Stimulated activated CD8-positive, alpha-beta memory T cell treated with anti-CD3 and anti-CD28 coated beads, Interleukin-7, amount 100 ng/mL, for 48 hours (primary cell): ENCODE measurements at places on chromosomes 1 and 21.

GRCh38 chr1:6591222-6591621, 11.4 kb downstream of the ZBTB48 start:
- DNase-seq = no peak

GRCh38 chr1:224565186-224565585, 50.9 kb upstream of the CNIH3 start:
- no peak for DNase-seq

- no peak for DNase-seq
Measured at GRCh38 chr1:31749785-31750735, 14.1 kb downstream of the ADGRB2 start.

DNA sequence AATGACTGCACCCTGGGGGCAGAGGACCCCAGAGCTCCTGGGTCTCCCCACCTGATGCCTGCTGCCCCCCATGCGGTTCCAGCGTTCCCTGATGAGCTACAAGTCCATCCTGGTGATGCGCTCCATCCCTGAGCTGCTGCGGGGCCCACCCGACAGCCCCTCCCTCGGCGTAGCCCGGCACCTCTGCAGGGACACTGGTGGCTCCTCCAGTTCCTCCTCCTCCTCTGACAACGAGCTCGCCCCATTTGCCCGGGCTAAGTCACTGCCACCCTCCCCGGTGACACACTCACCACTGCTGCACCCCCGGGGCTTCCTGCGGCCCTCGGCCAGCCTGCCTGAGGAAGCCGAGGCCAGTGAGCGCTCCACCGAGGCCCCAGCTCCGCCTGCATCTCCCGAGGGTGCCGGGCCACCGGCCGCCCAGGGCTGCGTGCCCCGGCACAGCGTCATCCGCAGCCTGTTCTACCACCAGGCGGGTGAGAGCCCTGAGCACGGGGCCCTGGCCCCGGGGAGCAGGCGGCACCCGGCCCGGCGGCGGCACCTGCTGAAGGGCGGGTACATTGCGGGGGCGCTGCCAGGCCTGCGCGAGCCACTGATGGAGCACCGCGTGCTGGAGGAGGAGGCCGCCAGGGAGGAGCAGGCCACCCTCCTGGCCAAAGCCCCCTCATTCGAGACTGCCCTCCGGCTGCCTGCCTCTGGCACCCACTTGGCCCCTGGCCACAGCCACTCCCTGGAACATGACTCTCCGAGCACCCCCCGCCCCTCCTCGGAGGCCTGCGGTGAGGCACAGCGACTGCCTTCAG, 35.5 kb downstream of the TRIM11 start:
- no peak for DNase-seq

GRCh38 chr1:216310776-216311175, 112.5 kb downstream of the USH2A start:
- no peak for DNase-seq

DNA sequence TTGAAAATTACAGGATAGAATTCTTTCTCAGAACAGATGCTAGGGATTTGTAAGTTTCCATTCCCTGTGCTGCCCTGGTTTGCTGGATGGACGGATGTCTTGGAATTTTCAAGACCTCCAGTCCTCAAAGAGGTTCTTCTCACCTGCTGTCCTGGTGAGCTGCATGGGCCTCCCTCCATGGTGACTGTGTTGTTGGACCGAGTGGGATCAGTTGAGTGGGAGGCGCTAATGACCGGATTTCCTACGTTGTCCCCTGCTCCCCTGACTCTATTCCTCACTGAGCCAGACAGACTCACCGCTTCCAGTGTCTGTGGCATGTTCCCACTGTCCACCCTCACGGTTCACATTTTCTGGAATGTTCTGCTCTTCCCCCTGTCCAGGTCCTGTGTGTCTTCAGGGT, 229.8 kb downstream of the CAMTA1 start:
- no peak for DNase-seq

- DNase-seq = no peak
Measured at GRCh38 chr1:230064283-230064682, 2.8 kb upstream of the GALNT2 start.

DNA sequence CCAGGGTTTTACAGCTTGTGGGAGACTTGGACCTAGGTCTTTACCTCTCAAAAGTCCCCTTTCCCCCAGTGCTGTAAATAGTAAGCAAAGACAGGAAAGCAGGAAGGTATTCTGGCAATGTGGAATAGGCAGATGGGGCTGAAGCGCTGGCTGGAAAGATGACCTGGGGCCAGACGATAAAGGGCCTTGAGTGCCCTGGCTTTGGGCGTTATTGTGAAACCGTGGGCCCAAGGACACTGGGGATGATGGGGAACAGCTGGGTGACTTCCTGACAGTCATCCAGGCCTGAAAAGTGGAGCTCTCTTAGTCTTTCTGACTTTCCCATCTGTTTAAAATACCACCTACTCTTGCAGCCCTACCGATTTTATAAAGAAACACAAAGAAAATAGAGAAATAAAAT, 16.3 kb downstream of the URB2 start:
- DNase-seq = no peak

DNA sequence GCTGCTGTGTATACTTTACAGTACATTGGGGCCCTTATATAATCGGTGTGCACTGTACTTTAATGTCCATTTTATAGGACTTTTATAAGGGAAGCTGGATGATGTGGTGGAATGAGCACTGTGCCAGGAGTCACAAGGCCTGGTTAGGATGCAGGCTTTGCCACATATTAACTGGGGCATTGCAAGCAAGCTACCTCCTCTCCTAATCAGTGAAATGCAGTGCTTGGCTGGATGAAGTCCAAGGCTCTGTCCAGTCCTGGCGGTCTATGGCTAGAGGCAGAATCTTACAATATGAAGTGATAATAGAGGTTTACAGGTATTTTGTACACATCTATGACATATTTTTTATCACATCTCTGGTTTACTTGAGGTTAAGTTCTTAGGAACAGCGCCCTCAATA, 1.7 kb upstream of the PKP1 start:
- DNase-seq = no peak

DNA sequence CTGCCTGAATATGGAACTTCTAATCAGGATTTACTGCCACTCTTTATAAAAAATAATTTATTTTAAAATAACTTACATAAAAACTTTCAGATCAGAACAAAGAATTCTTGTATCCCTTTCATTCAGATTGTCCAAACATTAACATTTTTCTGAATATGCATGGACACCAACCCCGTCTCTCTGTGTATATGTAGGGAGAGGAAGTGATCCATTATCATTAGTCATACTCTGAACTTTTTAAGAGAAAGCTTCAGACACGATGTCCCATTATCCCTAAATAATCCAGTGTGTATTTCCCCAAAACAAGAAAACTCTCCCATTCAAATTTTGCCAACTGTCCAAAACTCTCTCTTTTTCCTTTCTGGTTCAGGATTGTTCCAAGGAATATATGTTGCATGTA, 122.3 kb upstream of the CXADR start:
- DNase-seq = no peak

GRCh38 chr1:29969576-29969975, 733.3 kb downstream of the PTPRU start:
- DNase-seq = no peak

DNA sequence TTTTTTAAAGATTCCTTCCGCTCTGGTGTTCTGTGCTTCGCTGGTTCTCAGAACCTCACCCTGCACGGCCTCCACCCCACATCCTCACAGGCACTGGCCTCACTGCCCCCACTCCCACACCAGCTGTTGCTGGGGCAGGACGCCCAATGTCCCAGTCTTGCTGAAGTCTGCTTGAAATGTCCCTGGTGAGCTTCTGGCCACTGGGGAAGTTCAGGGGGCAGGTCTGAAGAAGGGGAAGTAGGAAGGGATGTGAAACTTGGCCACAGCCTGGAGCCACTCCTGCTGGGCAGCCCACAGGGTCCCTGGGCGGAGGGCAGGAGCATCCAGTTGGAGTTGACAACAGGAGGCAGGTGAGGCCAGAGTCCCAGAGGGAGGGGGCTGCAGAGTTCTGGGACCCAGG, at the start of gene C1QA:
Gene C1QA (plus strand): TSS at position 276 of the 400 bp plus-strand sequence. CDS start 989 bp downstream, outside the sequence.
- no peak for DNase-seq

- no peak for DNase-seq
Measured at GRCh38 chr1:191882870-191883269, 275.4 kb upstream of the RGS18 start.

- DNase-seq = no peak
Measured at GRCh38 chr1:117069220-117069844, 9.2 kb downstream of the TTF2 start.

DNA sequence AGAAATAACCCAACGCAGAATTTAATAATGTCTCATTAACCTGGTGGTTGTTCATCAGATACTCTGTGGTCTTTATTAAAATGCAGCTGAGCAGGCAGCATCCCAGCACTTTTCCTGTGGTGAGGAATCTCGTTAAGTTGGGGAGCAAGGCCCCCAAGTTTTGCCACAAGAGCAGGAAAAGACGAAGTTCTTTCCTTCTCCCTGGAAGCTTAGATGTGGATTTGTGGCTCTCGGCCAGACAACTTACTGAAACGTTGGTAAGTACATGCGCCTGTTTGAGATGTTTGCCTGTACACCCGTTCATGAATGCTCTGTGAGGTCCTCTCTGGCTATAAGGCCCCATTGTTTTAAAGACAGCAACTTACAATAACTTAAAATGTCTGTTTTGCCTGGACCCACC, 34.3 kb upstream of the PDE9A start:
- no peak for DNase-seq

- DNase-seq = no peak
Measured at GRCh38 chr1:2506007-2506860, 20.2 kb downstream of the PANK4 start.

GRCh38 chr1:155195201-155196102, 12.2 kb downstream of the THBS3 start:
- DNase-seq = no peak

DNA sequence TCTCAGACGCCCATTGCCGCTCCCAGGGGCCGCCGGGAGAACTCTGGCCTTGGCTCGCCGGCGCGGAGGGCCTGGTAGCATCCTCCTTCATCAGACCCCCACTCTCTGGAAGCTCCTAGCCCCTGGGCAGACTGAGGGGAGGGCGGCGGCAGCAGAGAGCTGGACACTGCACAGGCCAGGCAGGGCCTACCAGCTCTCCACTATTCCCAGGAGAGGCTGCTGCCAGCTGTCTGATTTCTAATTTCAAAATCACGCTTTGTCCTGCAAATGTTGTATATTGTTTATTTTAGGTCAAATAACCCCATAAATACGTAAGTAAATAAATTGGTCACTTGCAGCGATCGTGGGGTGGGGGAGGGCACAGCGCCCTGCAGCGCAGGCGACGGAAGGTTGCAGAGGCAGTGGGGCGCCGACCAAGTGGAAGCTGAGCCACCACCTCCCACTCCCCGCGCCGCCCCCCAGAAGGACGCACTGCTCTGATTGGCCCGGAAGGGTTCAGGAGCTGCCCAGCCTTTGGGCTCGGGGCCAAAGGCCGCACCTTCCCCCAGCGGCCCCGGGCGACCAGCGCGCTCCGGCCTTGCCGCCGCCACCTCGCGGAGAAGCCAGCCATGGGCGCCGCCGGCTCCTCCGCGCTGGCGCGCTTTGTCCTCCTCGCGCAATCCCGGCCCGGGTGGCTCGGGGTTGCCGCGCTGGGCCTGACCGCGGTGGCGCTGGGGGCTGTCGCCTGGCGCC, at the start of gene MTARC1:
Gene MTARC1 (plus strand): TSS at position 577 of the 732 bp plus-strand sequence. CDS start 32 bp downstream, at position 609.
- no peak for DNase-seq
